ENCODE measurements at places on chromosomes 7 and 10. TPM values are rescaled to one million over a fixed set of nuclear protein-coding genes. Genes with fewer than 3 reads are reported as not detected.

The VWDE gene
- total RNA-seq, result under 0.01 TPM

The SLF2 gene
- total RNA-seq, result 34.9 TPM

The AGMO gene
- total RNA-seq, result not detected

DNA sequence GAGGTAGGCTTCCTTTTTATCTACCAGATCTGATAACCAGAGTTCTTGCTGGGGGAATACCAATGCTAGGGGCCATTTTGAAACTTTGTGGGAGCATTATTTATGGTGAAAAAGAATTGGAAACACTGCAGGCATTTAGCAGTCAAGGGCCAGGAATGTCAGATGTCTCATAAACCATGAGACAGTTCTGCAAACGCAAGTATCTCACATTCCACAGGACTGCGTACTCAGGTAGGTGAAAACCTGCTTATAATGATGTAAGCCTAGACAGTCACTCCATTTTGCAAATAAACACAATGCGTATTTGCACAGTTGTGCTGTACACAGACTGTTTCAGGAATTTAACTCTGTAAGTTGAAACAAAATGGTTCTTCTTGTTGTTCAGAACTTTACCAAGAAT is 33.9 kb downstream of the ECHDC3 start:
- peak; percentile 35 for DNase-seq

- peak; percentile 30 for DNase-seq
Measured at GRCh38 chr10:96834120-96834519, 2.0 kb downstream of the LCOR start.

DNA sequence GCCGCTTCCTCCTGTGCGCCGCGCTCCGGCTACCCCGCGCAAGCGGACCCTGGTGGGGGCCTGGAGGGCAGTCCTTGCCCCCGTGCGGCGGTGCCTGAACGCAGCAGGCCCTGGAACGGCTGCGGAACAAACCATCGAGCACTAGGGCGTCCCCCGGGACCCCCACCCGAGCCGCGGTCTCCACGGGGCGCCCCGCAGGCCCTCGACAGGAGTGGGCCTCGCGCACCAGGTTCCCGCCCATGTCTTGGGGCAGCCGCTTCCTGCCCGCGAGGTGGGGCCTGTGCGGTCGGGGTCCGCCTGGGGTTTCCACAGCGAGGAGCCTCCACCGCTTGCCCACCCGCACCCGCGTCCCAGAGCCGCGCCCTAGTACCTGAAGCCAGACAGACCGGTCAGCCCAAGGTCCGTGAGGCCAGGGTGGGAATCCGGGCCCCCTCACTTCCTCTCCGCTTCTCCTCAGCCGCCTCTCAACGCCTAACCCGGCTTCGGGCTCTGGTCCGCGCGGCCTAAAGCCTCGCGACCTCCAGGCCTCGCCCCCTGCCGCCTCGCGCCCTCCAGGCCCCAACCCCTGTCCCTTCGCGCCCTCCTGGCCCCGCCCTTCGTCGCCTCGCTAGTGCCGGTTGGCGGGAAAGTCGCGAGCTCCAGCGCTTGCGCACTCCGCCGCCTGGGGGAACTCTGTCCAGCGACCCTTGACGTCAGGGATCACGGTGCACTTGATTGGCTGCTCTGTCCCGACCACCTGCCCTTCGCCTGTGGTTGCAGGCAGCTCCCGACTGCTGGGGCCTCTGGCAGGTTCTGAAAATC is 7.0 kb upstream of the GBX1 start:
- no peak for DNase-seq

DNA sequence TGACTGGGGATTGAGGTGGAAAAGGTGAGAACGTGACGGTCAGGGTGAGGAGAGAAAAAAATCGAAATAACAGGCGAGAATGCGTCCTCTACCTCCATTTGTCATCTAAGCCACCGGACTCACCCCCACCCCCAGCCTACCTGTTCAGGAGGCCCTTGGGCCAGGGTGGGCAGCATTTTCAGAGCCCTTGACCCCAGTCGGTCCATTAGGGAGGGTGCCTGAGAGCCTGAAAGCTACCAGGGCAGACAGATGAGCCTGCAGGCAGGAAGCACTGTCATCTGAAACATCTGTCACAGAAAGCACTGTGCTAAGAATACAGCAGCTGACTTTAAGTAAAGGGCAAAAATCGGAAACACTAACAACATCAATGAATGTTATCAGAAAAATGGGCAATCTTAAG is 47.0 kb downstream of the MAD1L1 start:
- DNase-seq, result no peak

DNA sequence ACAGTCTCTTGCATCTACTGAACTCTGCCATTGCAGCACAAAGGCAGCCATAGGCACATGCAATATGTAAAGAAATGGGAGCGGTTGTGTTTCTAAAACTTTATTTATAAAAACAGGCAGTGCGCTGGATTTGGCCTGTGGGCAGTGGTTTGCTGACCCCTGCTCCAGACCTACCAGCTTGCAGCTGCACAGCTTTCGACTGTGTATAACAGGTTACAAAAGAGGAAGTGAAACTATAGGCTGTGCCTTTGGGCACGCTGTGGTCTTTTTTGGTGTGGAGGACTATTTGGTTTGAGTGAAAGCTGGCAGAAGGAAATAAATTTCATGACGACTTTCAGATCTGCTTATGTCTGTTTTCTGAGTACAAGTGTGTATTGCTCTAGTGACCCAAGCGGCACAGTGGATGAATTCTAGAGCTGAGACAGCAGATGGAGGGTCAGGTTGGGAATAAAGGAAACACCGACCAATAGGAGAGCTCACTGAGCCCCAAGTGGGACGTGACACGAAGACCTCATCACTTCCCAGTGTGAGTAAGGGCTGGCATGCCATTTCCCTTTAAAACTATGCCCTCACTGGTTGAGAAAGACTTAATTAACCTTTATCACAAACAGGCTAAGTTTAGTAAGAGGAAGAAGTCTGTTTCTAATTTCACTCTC is 152.7 kb downstream of the ANK3 start:
- DNase-seq, result peak; percentile 22

- peak; percentile 20 for DNase-seq
Measured at GRCh38 chr10:66714741-66715140, 211.1 kb upstream of the LRRTM3 start.

DNA sequence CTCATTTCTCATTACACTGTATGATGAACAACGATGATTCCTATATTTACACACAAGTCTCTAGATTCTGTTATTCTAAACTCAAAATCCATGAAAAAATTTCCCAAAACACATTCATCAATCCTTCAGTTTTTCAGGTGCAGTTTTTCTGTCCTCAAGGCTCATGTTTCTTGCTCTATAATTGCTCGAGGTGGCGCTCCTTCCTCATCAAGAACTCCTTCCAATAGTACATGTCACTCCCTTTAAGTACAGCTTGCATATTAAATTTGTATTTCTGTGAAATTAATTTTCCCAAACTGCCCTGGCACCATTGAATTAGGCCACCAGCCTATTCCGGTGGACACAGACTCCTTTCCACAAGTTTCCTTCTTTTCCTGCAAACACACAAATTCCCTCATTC is 188.7 kb upstream of the MINDY3 start:
- DNase-seq, result no peak

DNA sequence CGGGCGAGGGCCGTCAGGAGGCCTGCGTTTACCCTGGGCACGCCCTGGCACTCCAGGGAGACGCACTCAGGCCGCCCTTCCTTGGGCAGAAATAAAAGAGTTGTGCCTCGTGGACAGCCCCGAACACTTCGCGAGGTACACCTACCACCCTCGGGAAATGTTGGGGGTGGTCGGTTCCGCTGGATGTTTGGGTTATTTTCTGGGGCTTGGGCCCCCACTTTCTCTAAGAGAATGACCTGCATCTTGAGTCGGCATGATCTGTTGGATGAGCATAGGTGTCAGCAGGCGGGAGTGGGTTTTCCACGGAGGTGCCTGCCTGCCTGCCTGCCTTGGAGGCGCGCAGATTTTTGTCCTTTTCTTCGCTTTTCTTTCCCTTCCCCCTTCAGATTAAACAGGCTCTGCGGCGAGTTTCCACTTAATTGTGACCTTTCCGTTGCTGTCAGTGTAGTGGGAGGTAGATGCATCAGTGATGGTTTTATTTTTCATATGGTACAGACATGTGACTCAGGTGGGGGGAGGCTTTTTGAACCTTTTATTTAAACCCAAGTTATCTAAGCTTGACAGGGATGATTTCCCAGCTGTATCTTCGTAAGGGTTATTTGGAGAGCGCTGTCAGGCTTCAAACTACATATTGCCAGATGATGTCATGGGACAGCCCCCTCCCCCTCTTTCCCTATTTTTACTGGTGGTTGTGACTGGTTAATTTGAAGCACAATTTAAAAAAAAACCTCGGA is 661 bp downstream of the HECTD2 start:
- DNase-seq, result peak; percentile 71

DNA sequence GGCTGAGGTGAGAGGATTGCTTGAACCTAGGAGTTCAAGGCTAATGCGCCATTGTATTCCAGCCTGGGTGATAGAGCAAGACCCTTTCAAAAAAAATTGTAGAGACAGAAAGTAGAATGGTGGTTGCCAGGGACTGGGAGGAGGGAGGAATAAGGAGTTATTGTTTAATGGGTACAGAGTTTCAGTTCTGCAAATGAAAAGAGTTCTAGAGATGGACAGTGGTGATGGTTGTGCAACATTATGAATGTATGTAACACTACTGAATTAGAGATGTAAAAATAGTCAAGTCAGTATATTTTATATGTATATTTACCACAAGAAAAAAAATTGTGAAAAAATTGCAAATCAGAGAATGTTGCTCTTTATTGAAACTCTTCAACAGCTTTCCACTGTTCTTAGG is 266.5 kb upstream of the NPY start:
- DNase-seq, result no peak

All from fibroblast of lung (primary cell).